ENCODE measurements at places on chromosomes 2 and 18.

GRCh38 chr2:230794497-230794896 is 70.2 kb upstream of the ITM2C start:
- peak; percentile 12 for DNase-seq

GRCh38 chr2:8086796-8087479 is 594.9 kb upstream of the ID2 start:
- DNase-seq: no peak

DNA sequence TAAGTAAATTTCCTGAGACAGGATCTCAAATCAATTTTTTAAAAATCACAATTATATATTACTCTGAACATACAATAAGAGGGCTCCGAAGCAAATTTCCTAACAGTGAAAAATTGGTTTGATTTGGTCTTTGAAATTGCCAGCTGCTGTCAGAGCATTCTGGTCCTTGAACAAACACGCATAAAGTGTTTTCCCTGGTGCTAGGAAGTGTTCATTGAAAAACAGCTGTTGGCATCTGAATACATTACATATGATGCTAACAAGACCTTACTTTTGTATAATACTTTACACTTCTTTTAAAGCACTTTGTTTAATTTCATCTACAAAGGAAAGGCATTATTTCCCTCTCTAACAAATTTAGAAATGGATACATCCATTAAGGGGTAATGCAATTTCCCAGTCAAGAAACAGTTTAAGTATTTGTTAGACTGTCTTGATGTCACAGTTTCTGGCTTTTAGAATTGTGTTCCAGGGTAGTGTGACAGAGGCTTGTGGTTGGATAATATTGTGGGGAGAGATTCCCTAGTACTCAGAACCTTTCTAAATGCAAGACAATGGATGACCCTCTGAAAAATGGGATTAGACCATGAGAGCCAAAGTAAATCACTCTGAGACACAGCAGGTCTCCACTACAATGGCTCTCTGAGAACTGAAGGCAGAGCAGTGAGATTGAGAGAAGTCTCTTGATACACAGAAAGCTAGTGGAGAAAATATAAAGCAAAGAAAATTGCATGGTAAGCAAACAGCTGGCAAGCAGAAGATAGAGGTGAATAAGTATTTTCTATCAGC is 299.0 kb downstream of the TRIB2 start:
- DNase-seq: no peak

- no peak for DNase-seq
Observed at GRCh38 chr18:37721544-37722522, 156.2 kb upstream of the CELF4 start.

DNA sequence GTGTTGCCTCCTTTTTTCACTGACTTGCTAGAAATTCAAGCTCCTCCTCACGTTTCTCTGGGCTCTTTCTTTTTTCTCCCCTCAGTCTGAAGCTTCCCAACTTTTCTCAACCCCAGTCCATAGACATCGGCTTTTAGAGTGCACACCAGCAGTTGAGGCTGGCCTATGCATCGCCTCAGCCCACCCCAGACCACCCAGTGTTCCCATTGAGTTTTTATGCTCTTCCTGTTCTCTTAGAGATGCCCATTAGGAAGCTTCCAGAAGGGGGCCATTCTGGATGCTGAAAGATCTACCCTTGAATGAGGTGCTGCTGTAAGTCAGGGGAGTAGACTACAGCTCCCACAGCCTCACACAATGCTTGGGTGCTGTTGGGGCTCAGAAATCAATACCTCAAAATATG is 12.0 kb upstream of the GYPC start:
- DNase-seq: no peak

DNA sequence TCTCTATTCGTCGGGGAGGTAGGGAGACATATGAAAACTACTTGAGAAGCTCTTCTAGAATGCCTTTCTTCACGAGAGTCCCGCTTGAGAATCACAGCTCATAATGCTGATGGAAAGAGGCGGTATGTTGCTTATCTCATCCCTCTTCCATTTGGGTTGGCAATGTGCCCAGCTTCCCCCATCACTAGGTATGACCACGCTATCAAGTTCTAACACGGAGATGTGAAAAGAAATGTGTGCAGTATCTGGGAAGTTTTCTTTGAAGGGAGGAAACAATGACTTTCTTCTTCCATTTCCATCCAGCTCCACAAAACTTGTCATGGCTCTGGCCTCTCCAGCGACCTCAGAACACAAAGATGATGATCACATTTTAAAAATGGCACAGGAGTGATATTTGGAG is 742.4 kb downstream of the DCDC2C start:
- DNase-seq: no peak

DNA sequence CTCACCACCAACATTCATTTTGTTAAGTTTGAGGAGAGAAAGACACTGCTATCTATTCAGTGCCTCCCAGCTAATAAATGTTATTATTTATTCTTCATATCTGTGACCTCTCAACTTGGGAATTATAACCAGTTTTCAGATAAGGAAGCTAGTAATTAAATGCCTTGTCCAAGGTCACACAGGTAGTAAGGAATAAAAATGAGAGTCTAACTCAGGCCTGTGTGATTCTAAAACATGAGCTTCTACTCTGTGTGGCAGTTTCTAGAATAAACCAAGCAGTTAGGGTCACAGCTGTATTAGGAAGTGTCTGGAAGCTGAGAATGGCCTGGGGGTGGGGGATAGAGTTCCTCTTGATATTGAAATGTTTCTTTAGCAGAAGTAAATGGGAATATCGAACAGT is 137.8 kb upstream of the LRATD1 start:
- no peak for DNase-seq

GRCh38 chr2:110743600-110743999 is 11.2 kb downstream of the ACOXL start:
- no peak for DNase-seq

- no peak for DNase-seq
Observed at GRCh38 chr2:74039611-74040010, 54.9 kb downstream of the TET3 start.

GRCh38 chr2:144170179-144170578 is 349.7 kb downstream of the ZEB2 start:
- DNase-seq: no peak

DNA sequence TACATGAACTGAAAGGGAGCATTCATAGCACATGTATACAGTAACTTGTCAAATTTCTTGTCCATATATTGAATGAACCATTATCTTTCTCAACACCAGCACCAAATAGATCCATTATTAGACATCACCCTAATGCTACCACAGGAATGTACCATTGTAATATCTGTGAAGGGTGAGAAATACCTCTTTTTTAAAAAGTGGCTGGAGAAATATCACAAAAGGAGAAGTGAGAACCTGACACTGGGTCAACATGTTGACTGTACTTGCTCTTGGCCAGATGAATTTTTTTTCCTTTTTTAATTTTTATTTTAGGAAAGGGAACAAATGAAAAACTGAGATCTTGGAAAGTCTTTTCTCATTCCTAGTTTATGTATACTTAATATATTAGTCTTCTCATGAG is 63.5 kb downstream of the CAVIN2 start:
- DNase-seq: no peak

DNA sequence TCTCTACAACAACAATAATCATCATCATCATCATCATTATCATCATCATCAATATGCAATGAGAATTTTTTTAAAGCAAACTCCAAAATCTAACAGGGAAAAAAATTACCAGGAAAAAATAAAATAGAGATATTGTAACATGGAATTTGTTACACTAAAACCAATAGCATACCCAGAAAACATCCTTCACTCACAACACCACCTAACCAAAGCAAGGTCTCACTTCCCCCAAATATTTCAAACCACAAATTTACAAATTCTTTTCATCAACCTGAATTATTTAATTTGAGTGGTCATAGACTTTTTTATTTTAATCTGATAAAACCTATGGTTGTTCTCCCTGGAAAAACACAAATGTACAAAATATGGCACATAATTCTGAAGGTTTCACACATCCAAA is 11.2 kb downstream of the ITSN2 start:
- no peak for DNase-seq

- DNase-seq: no peak
Observed at GRCh38 chr18:38801640-38802039, 1236.0 kb upstream of the CELF4 start.

GRCh38 chr2:19538411-19538963 is 180.1 kb upstream of the OSR1 start:
- DNase-seq: no peak

- no peak for DNase-seq
Observed at GRCh38 chr2:228039752-228040534, 141.5 kb downstream of the SPHKAP start.

DNA sequence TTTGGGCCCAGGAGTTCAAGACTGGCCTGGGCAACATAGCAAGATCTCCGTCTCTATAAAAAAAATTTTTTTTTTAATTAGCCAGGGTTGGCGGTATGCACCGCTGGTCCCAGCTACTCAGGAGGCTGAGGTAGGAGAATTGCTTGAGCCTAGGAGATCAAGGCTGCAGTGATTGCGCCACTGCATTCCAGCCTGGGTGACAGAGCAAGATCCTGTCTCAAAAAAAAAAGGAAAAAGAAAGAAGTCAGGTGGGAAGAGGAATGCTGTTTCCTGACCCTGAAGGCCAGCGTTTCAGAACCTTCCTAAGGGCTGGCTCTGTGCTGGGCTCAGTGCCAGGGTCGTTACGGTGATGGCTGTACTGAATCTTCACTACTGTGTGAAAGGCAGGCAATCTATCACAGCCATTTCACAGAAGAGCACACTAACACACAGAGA is 35.0 kb upstream of the AGAP1 start:
- DNase-seq: no peak

DNA sequence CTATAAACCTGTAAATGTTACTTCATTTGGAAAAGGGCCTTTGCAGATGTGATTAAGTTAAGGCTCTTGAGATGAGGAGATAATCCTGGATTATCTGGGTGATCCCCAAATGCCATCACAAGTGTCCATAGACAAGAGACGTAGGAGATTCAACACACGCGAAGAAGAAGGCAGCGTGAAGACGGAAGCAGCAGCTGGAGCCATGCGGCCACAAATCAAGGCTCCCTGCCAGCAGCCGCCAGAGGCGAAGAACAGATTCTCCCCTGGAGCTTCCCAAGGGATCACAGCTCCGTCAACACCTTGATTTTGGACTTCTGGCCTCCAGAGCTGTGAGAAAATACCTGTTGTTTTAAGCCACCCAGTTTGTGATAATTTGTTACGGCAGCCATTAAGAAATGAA is 11.0 kb upstream of the VAPA start:
- no peak for DNase-seq

- no peak for DNase-seq
Observed at GRCh38 chr2:31286961-31287550, 53.1 kb downstream of the EHD3 start.

- DNase-seq: no peak
Observed at GRCh38 chr18:47248115-47248603, 3.3 kb downstream of the SKOR2 start.

GRCh38 chr2:113776949-113777348 is 20.5 kb upstream of the SLC35F5 start:
- DNase-seq: no peak

- DNase-seq: no peak
Observed at GRCh38 chr2:175852879-175853615, 149.0 kb downstream of the LNPK start.

GRCh38 chr2:171505374-171505773 is 16.9 kb upstream of the CYBRD1 start:
- no peak for DNase-seq

GRCh38 chr18:22223254-22223964 is 54.0 kb downstream of the GATA6 start:
- no peak for DNase-seq

DNA sequence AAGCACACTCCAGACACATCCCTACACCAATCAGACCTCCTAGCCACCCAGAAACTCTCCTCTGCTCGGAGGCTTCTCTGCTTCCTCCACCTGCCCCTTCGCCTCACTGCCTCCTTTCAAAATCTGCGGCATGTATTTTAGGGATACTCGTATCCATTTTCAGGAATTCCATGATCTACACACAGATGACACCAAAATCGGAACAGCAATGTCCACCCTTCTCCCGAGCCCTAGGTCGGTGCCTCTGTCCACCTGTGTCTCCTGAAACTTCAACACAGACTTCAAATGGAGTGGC is 1.4 kb upstream of the SH3BP4 start:
- DNase-seq: no peak

- no peak for DNase-seq
Observed at GRCh38 chr2:11154016-11154922, 998 bp upstream of the SLC66A3 start.

DNA sequence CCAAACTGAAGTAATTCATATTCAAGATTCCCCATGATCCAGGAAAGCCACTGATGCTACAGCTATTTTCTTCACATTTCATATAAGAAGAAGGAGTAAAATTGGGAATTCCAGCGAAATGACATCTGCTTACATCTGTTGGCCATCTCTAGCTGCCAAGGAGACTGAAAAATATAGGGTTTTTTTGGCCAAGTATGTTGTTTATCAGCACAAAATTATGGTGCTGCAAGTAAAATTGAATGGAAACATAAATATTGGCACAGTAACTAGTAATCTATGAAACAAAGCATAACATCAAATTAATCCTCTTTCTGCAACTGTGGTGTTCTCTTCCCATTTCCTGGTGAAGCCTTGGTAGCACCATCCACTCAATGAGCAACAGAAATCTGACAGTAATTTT is 649.5 kb upstream of the ZNF804A start:
- DNase-seq: no peak

DNA sequence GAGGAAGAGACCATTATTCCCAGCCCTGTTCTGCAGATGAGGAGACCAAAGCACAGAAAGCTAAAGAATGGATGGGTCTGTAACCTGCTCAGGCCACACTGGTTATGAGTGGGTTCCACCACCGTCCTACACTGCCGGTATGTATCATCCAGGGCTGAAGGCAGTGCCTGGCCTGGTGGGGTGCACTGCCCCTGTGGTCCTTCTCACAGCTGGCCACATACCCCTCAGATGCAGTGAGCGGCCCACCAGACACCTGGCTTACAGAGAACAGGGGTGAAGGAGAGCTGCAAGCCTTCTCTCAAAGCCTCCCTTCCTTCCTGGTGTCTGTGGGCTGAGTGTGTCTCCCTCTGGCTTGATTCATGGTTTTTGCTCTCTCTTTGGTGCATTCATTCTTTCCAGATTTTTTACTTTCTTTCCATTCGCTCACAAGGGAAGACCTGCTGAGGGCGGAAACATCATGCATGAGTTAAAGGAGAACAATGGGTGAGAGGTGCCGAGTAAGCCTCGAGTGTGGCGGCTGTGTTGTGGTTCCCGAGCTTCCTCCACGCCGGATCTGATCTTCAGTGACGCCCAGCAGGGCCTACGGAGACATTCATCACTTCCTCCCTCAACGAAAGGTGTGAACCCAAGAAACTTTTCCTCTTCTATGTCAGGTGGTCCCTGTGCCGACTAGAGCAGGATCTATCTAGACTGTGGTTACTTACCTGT is 62.1 kb upstream of the REL start:
- peak; percentile 94 for DNase-seq

- DNase-seq: no peak
Observed at GRCh38 chr2:69152847-69153583, 140.0 kb downstream of the ANTXR1 start.

- no peak for DNase-seq
Observed at GRCh38 chr18:63374540-63374939, 7.5 kb upstream of the KDSR start.

DNA sequence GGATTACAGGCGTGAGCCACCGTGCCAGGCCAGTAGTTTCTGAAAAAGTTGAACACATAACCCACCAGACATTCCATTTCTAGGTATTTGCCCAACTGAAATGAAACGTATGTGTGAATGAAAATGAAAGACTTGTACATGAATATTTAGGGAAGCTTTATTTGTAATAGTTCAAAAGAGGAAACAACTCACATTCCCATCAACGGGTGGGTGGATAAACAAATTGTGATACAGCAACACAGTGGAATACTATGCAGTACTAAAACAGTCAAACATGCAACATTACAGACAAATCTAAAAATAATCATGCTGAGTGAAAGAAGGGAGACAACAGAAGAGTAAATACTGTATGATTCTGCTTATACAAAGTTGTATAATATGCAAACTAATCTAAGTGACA is 46.8 kb downstream of the TMEM131 start:
- no peak for DNase-seq
